ENCODE measurements at places on chromosomes 1 and 21.

DNA sequence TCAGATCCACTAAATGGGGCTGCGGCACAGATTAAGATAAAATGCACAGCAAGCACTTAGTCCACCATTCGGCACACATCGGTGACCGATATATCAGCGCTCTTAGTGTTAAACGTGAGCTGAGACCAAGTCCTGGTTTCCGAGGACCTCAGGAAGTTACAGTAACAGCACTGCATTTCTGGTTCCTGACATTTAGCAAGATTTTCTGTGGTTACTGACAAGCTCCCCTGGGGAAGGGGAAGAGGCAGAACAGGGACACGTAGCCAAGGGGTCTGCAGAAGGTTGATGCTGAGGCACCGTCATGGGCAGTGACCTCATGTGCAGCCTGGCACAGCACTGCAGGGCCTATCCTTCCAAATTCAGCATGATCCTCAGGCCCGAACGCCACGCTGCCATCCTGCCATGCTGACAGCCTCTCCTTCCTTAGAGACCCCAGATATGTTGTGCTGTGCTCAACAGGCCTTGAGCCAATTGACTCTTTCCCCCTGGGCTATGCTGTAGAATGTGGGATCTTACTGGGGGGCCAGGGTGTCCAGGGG, 13.4 kb upstream of the PEF1 start:
- no peak for DNase-seq

GRCh38 chr1:203799971-203800370, 4.5 kb downstream of the ZBED6 start:
- DNase-seq: no peak

DNA sequence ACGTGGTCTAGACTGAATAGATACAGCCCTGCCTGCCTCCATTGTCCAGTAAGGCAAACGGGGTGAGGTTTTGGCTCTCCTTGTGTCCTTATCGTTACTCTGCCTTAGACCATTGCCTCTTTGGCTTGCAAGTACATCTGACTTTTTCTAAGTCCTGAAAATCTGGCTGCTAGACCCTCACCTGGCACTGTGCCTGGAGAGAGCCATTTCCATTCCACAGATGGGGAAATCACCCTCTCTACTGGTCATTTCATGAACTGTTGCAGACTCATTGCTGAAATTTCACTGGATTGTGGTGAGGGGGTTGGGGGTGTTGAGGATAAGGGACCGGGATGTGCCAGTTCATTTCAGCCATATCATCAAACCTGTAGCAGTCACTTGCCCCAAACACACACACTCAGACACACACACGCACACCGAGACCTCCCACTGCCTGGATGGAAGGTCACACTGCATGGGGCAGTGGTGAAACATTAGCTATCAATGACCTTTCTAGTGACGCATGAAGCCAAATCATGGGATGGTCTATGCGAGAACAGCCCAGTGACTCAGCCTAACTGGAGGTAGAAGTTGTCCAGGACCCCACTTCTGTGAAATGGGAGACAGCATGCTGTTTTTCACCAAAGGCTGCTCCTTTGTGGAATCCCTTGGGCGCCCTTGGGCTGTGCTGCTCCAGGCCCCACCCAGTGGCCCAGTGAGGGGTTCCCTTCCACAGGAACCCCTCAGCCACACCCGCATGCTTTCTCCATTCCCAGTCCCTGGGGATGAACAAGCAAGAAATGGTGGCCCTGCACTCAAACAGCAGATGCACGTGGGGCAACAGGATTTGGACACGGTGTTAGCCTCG, 34.9 kb upstream of the VASH2 start:
- DNase-seq: no peak

DNA sequence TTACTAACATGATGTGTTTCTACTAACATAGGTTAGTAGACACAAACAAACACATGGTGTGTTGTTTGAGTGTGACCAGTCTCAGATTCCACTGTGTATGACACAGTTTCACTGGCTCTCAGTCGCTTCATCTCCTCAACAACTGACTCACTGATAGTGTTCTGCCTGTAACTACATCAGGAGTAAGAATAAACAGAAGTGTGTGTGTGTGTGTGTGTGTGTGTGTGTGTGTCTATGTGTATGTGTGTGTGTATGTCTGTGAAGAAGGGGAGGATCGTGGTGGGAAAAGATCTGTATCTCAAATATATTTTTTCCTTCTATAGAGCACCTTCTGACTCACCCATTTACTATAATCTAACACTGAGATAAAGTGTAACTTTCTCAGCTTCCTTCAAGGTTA, 391.0 kb downstream of the PTPRC start:
- DNase-seq: no peak

DNA sequence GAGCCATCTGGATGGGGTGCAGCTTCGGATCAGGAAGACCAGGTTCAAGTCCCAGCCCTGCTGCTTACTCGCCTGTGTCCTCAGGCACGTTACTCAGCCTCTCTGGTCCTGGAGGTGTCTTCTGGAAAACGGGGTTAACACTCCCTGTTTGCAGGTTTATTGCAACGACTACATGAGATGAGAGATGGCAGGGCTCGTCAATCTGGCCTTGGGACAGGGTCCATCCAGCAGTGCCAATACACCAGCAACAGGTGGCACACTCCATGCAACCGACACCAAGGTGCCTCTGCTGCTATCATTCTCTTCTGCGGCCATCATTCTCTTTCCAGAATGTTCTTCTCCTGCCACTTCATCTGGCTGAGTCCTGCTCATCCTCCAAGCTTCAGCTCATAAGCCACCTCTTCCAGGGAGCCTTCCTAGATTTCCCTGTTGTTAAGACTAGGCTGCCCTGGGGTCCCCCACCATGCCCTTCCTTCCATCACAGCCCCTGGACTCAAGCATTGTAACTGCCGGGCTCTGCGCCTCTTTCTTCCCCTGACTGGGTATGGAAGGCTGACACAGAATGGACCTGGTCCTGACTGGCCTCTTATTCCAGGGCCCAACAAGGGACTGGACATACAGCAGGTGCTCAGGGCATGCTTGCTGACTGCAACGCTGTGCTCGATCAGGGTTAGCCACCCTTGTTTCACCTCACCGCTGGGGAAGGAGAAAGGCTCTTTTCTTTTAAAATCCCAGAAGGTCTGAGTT, 87.4 kb downstream of the DMRTB1 start:
- peak; percentile 15 for DNase-seq

DNA sequence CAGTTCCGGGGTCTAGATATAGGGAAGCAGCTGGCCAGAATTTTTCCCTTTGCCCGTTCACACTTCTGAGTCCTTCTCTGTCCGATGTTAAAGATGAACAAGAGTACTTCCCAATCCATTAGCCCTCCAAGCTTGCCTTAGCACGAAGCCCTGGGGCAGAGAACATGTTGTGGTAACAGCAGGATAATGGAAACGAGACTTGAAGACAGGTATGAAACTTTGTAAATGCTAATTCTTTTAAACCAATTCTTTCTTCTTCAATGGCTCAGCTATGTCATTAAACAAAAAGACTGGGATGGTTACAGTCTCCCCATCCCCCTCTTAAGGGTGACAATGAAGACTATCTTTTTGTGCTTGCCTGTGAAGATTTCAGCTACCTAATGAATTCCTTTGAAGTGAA, 218.5 kb downstream of the PLA2G4A start:
- DNase-seq: no peak

GRCh38 chr21:45136927-45137611, 62.7 kb downstream of the ADARB1 start:
- peak; percentile 76 for DNase-seq

- no peak for DNase-seq
These were observed 1.5 kb downstream of the F13B start for GRCh38 chr1:197065559-197065958.

- no peak for DNase-seq
These were observed 61.9 kb downstream of the EPB41 start for GRCh38 chr1:28976248-28976647.

- no peak for DNase-seq
These were observed 5.7 kb downstream of the DOCK7 start for GRCh38 chr1:62682531-62682930.

GRCh38 chr21:32753818-32754585, 17.6 kb downstream of the PAXBP1 start:
- no peak for DNase-seq
